MM.1S (cell line): ENCODE measurements at places on chromosomes 4 and X.

- no peak for DNase-seq
These were observed 17.2 kb upstream of the POLA1 start for GRCh38 chrX:24676403-24677024.

GRCh38 chr4:58166490-58166889 is 1056.3 kb upstream of the IGFBP7 start:
- DNase-seq = no peak

- DNase-seq = no peak
These were observed 122.4 kb upstream of the HAND2 start for GRCh38 chr4:173652283-173652931.

GRCh38 chr4:69098470-69098869 is 2.2 kb downstream of the UGT2B7 start:
- no peak for DNase-seq

- peak; percentile 48 for DNase-seq
These were observed 194.0 kb upstream of the TTC29 start for GRCh38 chr4:147139455-147140198.

DNA sequence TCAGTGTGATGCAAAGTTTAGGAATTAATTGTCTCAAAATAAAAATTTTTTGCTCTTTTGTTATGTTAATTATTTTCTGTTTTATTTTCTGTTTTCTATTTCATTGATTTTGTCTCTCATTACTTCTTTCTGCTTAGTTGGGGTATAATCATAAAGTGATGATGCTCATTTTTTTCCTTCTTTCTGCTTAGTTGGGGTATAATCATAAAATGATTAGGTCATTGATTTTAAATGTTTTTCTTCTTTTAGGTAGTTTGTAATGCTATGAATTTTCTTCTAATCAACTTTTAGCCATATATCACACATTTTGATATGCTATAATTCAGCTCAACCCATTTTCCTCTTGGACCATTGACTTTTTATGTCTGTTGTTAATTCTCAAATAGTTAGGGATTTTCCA is 43.7 kb downstream of the NEUROG2 start:
- DNase-seq = no peak

DNA sequence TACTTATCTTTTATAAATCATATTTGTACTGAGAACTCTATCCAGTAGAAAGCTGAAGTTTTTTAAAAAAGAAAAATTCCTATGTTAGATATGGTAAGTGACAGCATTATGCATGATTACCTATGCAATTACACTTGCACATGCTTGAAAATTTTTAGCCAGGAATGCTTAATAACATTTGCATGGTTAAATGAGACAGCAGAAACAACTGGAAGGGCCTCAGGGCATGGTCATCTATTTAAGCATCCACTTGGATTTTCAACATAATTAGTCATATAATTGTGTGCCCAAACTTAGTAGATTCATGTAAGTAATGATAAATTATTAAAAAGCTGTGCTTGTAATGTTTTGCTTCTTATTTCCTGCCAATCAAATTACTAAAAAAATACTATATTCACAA is 151.9 kb downstream of the TTC29 start:
- DNase-seq = no peak

- no peak for DNase-seq
These were observed 69.6 kb downstream of the HOPX start for GRCh38 chr4:56611501-56611900.

- DNase-seq = no peak
These were observed 19.7 kb upstream of the MAB21L2 start for GRCh38 chr4:150562250-150562649.
